ENCODE measurements at places on chromosomes 16 and 17.
A peak's percentile ranks its signal among the peaks of the same experiment; 100 is the strongest.

- no peak for DNase-seq
These were observed 929.8 kb downstream of the KCNJ2 start for GRCh38 chr17:71099003-71099714.

DNA sequence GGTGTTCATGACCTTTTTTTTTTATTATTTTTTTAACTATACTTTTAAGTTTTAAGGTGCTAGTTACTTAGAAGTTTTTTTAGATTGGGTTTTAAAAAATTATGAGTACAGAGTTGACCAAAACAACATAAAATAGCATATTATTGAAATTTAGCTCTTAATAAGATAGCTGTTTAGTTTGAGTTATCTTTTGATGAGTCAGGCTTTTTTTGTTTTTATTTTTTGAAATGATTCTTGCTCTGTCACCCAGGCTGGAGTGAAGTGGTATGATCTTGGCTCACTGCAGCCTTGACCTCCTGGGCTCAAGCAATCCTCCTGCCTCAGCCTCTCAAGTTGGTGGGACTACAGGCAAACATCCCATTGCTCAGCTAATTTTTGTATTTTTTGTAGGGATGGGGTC lies 13.6 kb downstream of the ZNF750 start:
- no peak for DNase-seq

DNA sequence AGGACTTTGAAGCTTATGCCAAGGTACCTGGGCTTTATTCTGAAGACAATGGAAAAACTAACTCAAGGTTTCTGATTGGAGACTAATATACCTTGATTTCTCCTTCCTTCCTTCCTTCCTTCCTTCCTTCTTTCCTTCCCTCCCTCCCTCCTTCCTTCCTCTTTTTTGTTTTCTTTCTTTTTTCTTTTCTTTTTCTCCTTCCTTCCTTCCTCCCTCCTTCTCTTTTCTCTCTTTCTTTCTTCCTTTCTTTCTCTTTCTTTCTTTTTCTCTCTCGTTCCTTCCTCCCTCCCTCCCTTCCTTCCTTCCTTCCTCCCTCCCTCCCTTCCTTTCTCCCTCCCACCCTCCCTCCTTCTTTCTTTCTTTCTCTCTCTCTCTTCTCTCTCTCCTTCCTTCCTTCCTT lies 98.6 kb upstream of the AXIN2 start:
- DNase-seq = no peak

DNA sequence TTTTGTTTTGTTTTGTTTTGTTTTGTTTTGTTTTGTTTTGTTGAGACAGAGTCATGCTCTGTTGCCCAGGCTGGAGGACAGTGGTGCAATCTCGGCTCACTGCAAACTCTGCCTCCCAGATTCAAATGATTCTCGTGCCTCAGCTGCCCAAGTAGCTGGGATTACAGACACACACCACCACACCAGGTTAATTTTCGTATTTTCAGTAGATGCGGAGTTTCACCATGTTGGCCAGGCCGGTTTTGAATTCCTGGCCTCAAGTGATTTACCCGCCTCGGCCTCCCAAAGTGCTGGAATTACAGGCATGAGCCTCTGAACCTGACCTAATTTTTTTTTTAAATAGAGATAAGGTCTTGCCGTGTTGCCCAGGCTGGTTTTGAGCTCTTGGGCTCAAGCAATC lies 46.5 kb downstream of the CACNG3 start:
- no peak for DNase-seq

DNA sequence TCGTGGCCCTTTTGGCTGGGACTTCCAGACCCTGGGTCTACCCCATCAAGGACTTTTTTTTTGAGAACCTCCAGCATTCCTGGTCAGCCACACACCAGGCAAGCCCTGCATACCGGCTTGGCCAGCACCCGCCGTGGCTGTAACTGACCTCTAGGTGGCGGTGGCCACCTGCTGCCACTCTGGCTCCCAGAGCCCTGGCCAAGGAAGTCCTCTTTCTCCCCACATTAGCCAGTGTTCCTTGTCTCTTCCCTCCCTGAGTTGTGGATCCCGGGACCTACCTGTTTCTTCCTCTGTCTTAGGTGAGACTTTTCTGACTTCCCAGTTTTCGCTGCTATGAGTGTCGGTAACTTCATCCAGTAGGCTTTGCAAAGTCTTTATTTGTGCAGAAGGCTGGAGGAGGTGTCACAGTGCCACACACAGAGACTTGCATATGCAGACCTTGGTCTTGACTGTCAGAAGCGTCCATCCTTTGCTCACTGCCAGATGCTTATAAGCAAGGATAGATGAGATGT lies 348.3 kb downstream of the CPPED1 start:
- DNase-seq = peak; percentile 72

DNA sequence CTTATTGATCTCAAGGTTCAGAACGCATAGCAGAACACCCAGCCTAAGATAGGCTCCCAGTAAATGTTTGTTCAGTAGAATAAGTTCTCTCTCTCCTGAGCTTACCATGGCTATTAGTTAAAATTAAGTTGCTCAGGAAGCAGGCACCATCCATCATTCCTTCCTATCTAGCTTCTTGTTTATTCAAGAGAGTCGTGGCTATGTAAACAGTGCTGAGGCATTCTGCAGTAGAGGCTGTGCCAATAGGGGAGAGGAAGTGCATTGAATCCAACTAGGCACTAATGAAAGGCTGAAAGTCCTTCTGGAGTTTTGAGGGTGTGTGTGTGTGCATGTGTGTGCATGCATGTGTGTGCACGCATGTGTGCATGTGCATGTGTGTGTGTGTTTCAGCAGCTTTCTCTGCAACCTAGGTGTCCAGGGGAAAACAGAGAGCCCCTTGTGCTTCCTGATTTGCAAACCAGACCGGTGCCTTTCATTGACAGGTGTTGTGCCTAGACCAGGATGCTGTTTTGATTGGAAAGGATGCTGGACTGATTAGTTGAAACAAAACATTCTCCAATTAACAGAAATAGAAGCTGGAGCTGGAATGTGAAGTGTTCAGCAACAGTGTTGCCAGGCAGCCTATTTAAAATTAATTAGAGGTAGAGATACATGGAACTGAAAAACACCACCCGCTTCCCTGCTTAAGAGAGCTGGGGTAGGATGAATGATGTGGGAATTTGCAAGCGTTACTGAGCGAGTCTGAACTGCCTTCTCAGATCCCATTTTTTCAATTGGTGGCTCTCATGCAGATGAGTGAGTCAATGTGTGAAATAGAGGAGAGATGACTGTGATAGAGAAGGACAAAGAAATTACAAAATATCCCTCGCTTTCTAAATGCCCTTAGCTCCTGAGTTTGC lies 103.3 kb upstream of the CLEC3A start:
- no peak for DNase-seq

DNA sequence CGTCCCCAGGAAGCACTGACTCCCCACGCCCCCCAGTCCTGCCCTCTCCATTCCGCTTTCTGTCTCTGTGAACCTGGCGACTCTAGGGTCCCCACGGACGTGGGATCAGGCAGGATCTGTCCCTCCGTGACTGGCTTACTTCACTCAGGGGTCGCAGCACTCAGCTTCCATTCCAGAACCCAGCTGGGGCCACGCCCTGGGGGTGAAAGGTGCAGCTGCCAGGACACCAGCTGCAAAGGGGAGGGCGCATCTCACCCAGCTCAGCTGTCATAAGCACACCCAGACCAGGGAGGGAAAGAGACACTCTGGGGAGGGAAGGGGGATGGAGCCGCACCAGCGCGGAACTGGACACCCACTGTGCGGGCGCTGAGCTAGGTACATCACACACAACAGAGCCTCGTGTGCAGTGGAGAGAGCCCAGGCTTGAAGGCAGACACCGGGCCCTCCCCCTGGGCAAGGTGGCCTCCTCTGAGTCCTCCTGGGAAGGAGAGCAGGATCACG lies 18.5 kb upstream of the HEXD start:
- no peak for DNase-seq

DNA sequence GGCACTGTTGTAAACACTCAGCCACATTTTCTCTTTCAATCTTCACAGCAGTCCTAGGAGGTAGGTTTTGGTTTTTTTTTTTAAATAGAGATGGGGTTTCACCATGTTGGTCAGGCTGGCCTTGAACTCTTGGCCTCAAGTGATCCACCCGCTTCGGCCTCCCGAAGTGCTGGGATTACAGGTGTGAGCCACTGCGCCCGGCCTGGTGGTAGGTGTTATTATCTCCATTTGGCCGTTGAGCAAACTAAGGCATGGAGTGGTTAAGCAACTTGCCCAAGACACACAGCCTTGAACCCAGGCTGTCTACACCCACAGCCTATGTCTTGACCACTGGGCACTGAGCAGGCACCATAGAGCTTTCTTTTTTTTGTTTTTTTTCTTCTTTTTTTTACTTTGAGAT lies 8.6 kb downstream of the SGCA start:
- DNase-seq = no peak

- no peak for DNase-seq
These were observed 101.2 kb downstream of the KCNJ2 start for GRCh38 chr17:70270554-70270953.

DNA sequence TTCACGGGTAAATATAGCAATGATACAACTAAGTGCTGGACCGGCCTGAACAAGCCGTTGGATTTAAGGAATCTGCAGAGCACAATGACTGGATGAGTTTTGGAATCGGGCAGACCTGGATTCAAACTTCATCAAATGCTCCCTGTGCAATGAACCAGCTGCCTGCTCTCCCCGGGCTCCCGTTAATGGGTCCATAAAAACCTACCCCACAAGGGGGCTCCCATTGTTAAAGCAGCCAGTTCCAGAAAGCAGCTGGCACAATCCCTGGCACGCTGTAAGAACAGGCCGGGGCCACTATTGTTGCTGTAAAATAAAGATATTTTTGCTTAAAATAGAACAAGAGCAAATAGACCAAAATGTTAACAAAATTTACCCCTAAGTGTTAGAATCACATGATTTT lies 131.9 kb downstream of the C16orf95 start:
- DNase-seq = no peak

GRCh38 chr17:45871718-45872117 lies 22.6 kb upstream of the MAPT start:
- no peak for DNase-seq

- no peak for DNase-seq
These were observed 61.4 kb downstream of the TMEM100 start for GRCh38 chr17:55661256-55661758.

DNA sequence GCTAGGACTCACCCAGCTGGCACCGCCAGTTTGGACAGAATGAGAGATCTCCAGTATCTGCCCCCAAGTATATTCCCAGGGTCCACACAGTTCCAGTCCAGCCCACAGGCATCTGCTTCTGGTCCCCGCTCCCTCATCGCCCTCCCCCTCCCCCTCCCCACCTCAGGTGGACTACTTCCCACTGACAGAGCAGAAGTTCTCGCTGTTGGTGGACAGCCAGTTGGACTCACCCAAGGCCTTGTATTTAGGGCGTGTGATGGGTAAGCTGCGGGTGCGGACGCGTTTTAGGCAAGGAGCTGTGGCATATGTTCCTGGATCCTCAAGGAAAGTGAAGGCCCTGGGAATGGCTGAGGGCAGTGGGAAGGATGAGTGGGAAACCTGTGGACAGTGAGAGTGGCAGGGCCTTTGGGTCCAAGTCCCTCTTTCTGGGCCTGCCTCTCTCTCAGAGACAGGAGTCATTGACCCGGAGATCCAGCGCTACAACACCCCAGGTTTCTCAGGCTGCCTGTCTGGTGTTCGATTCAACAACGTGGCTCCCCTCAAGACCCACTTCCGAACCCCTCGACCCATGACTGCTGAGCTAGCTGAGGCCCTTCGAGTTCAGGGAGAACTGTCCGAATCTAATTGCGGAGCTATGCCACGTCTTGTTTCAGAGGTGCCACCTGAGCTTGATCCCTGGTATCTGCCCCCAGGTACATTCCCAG lies 14.9 kb downstream of the CNTNAP1 start:
- no peak for DNase-seq

DNA sequence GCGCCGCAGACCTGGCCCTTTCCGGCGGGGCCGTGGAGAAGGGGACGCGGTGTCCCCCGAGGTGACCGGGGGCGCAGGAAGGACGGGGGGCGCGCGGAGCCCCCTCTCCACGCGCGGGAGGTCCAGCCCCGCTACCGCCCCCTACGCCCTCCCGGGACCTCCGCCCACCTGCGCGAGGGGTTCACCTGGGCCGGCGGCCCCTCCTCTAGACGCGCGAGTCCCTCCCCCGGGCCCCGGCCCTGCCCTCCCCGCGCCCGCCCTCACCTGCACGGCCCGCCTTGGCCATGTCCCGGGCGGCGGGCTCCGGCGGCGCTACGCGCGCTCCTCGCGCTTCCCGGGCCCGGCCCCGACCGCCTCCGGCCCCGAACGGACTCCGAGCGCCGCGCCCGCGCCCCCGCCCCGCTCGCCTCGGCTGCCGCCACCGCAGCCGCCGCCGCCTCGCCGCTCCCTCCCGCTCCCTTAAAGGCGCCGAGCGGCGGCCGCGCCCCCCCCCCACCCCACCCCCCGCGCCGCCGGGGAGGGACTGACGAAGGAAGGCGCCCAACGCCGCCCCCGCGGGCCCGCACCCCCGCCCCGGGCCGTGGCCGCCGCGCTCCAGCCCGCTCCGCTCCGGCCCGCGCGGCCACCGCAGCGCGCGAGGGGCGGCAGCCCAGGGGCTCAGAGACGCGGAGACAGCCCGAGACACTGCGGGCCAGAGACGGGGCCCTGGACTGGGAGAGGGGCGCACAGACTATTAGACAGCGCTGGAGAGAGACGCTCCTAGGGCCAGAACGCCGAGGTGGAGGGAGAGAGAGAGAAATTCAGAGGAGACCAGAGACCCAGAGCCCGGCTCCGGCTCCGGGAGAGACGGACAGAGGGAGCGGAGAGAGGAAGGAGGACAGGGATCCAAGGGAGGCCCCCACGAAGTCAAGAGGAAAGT lies at the start of gene PITPNM3:
PITPNM3 (minus strand) TSS at position 435 of the 919 bp plus-strand sequence; CDS start at position 286, 149 bp downstream.
- DNase-seq = peak; percentile 89

DNA sequence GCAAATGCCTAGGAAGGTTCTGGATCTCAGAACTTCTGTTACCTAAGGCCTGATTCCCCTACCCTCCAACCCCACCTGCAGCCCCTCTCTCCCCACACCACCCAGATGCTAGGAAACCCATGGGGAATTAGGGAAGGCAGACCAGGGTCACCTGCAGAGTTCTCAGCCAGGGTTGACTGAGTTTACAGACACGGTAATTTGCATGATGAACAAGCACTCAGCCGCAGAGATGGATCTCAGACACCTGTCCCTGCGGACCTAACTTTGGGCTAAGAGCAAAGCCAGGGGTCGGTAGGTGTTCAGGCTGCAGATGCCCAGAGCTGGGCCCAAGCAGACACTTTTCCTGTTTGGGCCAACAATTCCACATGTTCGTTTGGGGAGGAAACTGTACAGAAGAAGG lies 2.9 kb downstream of the ABI3 start:
- DNase-seq = no peak

DNA sequence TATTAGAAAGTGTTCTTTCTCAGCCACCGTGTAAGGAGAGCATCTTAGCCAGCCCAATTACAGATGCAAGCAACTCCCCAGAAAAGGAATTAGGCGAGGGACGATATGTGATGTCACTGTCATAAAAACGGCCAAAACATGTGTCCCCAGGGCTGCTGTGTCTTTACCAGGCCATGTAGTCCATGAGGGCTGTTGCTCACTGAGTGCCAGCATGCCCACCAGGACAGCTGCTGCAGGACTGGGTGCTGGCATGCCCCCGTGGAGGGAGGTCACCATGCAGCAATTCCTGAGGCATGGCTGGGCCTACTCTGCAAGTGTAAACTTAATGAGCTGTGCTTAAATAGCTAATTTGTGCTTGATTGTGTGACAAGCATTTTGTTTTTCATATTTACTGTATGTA lies 156.9 kb downstream of the LGALS9B start:
- DNase-seq = no peak

- no peak for DNase-seq
These were observed 3.2 kb downstream of the ARHGAP27 start for GRCh38 chr17:45429339-45430005.

GRCh38 chr17:33463887-33464286 lies 170.8 kb upstream of the ASIC2 start:
- DNase-seq = no peak

GRCh38 chr16:23941025-23941424 lies 105.2 kb downstream of the PRKCB start:
- no peak for DNase-seq

GRCh38 chr16:10076037-10076436 lies 106.2 kb downstream of the GRIN2A start:
- no peak for DNase-seq

All from upper lobe of left lung (tissue), 6 donors.